ENCODE measurements at places on chromosomes 11 and 22.

DNA sequence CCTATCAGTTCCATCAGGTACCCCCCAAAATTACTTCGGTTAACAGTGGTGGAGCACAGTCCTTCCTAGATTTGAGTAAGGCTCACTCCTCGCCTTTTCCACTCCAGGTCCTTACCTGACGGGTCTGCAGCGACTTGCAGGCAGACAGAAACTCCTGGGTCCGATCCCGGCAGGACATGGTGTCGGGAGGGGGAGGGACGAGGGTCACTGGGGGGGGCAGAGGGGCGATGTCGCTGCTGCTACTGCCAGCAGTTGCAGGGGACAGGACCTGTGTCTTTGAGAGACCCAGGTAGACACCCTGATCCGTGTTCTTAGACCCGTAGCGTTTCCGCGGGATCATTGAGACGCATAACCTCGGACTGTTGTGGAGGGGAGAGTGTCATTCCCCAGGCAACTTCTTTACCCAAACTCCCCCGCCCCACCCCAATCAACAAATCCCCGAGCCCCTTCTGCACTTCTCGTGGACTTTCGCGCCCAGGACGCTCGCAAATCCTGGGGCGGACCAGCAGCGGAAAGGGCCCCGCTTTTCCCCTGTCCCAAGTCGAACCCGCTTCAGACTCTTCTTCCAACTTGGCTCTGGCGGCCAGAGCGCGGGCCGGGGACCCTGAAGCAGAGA, 839 bp downstream of the STX5 start:
- no peak for DNase-seq

- DNase-seq: no peak
Observed at GRCh38 chr22:31838917-31839316, 85.1 kb downstream of the DEPDC5 start.

GRCh38 chr11:57787920-57788702, 26.5 kb downstream of the CTNND1 start:
- DNase-seq: no peak

GRCh38 chr11:118924591-118925585, 838 bp downstream of the BCL9L start:
- DNase-seq: no peak

DNA sequence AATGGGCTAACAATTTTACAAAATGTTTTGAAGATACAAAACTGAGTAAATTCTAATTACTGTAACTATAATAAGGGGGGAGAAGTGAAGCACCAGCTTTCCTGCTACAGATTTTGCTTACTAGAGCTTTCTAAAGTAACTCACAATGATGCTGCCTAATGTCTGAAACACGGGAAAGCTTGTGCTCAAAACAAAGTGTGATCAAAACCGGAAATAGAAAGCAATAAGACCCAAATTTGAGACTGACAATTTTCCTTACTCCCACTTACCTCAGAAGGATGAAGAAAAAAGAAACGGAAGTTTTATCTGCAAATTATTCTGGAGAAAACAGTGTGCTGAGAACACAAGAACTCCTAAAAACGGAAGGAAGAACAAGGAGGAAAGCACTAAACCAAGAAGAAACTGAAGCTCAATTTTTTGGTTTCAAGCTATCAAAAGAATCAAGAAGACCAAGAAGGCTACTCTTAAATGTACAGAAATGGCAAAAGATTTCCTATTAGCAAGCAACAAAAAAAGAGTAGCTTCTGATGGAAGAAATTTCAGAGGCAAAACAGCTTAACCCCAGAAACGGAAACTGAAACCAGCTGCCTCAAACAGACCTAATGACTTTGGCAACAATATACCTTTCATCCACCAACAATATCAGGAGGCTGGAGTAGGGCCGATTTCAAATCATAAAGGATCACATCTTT, 33.4 kb downstream of the AMBRA1 start:
- no peak for DNase-seq

All from right renal cortex interstitium (tissue), 3 donors.